Activated CD8-positive, alpha-beta memory T cell treated with anti-CD3 and anti-CD28 coated beads, Interleukin-2, amount 10 ng/mL, durations not matched to agents 7 days and 5 days (primary cell): ENCODE measurements at places on chromosomes 2 and 18.

DNA sequence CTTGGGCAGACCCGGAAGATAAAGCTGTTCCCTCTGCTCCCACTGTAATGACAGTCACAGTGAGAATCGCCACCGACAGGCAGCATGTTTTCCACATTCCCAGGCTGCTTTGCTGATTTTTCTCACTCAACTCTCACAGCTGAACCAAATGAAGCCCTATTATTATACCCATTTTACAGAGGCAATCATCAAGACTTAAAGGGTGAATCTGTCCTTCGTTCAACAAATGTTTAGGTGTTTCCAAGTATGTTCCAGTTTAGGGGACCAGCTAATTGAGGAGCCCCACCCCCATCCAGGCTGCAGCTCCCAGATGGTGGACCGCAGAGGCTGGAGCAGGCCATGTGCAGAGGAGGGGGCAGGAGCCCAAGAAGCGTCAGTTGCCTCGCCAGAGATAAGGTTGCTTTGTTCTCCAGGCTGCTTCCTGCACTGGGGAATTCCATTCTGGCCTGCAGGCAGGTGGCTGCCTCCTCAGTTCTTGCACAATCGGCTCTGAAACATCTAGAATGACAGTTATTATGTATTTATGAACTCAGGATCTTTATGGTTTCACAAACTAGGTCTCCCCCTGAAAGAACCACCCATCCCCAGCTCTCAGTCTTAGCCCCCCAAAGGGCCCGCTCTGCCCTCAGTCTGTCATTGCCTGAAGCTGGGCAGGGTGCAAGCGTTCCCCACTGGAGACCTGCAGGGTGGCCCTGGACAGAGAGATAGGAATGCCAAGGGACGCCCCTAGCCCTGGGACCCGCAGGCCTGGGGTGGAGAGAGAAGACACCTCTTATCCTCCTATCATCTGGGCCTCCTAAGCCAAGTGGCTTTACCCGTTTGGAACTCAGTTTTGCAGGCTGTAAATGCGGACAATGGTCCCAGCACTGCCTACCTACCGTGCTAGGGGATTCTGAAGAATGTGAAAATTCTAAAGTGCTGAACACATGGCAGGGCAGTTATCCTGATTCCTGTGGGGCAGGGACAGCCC lies 49.1 kb upstream of the MYCN start:
- no peak for DNase-seq

- peak; percentile 53 for DNase-seq
Measured at GRCh38 chr18:56637711-56638231, 621 bp downstream of the TXNL1 start.

DNA sequence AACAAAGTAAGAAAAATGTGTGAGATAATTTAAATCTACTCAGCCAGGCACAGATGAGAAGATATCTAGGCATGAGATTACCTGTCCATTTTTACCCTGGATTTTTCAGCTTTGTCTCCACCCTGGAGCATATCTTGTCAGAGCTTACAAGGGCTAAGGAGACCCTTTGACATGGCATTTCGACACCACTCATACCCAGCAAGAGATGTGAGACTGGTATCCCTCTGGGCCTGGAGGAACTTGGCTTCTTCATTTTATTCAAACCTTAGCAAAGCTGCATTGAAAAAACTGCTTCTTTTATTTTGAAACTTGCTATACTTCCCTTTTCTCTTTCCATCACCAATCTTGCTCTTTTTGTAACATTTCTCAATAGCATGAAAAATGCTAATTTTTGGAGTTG lies 194.9 kb upstream of the HNMT start:
- no peak for DNase-seq

GRCh38 chr2:76008001-76008702 lies 297.4 kb upstream of the GCFC2 start:
- no peak for DNase-seq
